ENCODE measurements at places on chromosomes 11 and 22.

GRCh38 chr22:17957204-17957603 is 67.2 kb downstream of the MICAL3 start:
- DNase-seq, result no peak

DNA sequence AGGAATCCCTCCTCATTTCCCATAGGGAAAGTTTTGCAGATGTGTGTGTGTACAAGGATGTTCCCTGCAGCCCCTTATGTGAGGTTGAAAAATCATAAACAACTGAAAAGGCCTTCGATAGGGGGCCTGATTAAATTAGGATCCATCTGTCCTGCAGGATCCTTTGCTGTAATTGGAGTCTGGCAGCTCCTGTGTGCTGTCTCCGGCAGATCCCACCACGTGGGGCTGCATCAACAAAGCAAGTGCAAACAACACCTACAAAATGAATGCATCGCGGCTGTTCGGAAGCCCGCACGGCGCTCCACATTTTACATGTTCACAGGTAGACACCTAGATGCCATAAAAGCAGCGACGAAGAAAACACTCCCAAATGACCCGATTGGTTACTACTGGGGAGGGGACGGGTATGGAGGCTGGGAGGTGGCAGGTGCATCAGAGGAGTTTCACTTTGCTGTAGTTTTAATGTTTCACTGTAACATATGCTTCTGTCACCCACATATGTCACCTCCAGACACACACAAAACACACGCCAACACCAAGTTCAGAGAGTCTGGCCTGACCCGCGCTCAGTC is 52.2 kb downstream of the NFAM1 start:
- DNase-seq, result no peak

DNA sequence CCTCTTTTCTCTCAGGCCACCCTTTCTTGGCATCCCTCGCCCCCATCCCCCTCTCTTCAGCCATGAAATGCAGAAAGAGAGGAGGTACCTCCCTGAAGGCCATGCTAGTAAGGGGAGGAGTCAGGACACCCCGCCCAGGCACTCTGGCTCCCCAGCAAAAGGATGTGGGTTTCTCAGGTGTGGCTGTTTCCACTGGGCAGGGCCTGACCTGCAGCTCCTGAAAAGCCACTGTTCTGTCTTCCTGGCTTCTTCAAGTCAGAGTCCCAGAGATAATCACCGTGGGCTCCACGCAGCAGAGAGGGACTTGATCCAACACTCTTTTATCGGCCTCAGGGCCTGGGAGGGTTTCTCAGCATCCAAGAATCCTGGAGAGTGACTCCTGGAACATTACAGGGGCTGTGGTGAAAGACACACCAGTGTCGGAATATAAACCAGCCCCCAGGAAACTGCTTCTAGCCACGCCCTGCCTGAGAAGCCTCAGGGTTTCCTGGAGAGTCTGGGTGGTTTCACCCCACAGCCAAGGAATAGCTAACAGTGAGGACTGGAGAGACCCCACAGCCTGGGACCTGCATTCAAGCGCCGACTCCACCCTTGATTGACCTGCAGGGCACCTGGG is 45.7 kb upstream of the TSPAN18 start:
- no peak for DNase-seq

GRCh38 chr11:116792869-116793771 is 1.4 kb upstream of the APOA5 start:
- no peak for DNase-seq

DNA sequence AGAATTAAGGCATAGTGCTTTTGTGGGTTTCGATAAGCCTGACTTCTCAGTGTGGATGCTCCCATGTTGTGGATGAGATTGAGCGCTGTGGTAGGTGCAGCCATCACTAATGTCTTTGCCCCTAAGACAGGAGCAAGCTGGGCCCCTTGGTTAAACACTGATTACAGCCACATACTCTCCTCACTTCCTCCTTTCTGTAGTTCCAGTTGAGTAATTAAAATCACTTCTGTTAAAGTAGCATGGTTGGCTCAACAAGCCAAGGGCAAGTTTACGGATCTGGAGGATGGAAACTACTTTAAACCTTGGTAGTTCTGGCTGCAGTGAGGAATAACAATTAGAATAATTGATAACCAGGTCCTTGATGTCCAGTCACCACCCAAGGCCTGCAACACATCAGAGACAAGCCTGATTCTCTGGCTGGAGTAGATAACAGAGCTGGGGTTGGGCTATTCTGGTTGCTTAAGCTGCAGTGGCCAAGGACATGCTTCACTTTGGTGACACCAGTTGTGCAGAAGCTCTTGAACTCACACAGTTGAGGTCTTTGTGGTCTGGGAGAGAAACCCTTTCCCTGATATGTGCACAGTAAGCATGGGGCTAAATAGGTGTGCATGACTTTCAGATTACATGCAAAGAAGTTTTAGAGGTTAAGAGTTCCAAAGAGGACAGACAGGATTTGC is 81.3 kb downstream of the KIRREL3 start:
- no peak for DNase-seq

DNA sequence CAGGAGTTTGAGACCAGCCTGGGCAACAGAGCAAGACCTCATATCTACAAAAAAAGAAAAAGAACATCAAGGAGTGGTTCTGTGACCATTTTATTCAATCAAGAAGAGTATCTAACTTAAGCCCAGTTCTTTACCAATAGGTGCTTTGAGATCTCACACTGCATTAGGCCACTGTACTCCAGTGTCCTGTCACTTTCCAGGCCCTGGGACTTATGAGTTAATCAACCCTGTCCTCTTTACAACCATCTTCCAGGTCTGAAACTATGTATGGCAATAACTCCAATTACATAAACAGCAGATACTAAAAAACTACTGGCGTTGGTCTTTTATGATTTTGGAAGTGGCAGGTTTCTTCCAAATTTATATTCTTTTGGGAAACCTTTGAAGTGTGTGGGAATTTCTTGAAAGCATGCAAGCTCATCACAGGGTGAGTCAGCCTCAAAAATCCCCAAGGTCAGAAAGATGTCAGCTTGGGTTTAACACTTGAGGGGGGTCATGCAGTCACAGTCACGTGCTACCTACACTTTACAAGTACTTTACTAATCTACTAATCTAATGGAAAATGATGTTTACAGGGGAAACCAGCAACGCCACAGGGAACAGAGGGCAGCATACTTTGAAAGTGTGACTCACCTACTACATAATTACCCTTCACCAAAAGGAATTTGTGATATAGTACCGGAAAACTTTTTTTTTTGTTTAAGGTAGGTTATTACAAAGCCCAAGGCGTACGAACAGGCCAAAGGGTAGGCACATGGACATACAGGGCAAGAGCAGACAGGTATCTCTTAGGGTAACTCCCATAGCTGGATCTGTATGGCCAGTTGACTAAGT is 15.6 kb downstream of the PISD start:
- DNase-seq, result no peak

GRCh38 chr11:76759092-76759491 is 24.1 kb upstream of the TSKU start:
- no peak for DNase-seq

All from midbrain (tissue), 1 donor.